Central memory CD4-positive, alpha-beta T cell (primary cell): ENCODE measurements at places on chromosomes 3 and 15.

DNA sequence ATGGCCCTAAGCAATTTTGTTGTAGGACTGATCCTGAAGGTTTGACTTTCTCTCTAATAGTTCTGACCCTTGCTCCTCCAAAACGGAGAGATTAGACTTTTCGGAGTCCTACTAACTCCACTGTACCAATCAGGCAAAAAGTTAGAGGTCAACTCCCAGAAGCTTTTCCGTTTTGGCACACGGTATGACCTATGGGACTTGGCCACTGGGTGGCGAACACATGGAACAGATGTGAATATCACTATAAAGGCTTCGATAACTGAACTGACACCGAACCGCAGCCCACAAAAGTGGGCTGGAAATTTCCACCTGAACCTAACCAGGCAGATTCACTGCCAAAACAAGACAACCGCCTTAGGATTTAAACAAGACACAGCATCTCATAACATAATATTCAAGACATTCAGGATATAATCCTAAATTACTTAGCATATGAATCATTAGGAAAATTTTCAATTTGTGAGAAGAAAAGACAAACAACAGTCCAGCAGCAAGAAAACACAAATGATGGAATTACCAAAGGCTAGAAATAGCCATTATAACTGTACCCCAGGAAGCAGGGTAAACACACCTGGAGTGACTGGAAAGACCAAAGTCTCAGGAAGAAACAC, 12.2 kb upstream of the TM2D3 start:
- DNase-seq: no peak

GRCh38 chr3:141979050-141979671, 102.7 kb downstream of the ATP1B3 start:
- DNase-seq: no peak

DNA sequence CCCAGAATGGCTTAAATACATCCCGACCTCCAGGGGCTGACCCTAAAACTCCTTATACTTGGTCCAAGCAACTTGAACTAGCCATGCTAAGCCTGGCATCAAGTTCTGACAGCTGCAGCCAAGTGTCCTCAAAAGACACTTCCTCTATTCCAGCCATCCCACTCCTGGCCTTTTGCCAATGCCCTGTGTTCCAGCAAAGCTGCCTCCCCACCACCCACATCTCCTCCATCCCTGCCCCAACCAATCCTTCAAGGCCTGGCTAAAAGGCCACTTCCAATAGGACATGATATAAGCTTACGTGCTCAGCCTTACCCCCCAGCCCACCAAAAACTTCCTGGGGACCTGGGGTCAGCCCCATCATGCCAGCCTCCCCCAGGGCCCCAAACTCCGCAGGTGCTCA, 40.9 kb downstream of the SEMA3G start:
- DNase-seq: no peak

- DNase-seq: peak; percentile 34
These were observed 4.3 kb upstream of the FNDC3B start for GRCh38 chr3:172034786-172035685.

DNA sequence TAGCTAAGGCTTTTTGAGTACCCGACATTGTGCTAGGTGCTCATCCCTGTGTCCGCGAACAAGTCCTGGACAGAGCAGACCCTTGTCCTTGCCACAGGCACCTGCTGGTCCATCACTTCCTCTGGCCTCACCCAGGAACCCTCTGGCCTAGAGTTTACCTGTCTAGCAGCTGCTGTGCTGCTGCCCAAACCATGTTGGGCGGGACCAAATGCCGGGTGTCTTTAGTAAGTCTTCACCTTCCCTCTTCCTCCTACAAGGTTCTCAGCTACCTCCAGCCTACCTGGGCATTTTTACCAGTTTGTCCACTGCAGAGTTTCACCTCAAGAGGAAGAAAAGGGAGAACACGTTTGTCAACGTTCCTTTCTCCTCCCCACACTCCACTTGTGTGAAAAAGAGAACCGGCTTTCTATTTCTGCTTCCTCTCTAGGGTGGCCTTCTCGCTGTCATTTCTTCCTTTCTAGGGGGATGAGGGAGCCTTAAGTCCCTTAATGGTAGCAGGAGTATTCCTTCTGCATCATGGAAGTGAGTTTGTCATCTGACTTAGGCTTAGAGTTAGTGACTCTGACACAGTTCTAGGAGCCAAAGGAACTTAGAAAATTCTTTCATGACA, 80.4 kb upstream of the GCNT3 start:
- DNase-seq: no peak

DNA sequence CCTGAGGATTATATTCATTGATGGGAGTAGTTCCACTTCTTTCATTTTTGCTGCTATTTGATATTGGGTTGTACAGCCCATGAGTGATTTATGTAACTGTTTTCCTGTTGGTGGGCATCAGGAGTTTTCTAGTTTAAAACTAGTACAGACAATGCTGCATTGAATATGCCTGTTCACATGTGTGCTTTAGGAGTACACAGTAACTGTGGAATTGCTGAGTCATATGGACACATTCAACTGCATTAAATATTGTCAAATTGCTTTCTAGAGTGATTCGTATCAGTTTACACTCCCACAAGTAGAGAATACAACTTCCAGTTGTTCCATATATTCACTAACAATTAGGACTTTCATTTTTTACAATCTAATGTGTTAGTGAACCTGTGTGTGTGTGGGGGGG, 59.8 kb upstream of the THSD4 start:
- no peak for DNase-seq

DNA sequence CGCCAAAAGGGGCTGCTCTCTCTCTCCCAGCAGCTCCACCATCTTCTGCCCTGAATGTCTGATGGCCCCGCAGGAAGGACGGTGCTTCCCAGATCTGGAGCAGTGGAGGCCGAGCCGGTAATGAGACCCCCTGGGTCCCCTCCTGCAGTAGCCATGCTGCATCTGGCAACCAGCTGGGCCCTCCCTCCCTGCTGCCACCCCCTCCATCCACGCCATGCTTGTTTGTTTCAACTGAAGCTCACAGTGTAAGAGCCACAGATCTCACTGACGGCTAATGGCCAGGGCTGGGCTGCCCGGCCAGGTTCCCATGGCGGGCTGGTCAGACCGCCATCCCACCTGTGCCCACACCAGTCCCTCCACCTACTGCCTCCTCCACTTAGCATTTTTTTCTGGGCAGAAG, 260.8 kb downstream of the UACA start:
- DNase-seq: no peak

DNA sequence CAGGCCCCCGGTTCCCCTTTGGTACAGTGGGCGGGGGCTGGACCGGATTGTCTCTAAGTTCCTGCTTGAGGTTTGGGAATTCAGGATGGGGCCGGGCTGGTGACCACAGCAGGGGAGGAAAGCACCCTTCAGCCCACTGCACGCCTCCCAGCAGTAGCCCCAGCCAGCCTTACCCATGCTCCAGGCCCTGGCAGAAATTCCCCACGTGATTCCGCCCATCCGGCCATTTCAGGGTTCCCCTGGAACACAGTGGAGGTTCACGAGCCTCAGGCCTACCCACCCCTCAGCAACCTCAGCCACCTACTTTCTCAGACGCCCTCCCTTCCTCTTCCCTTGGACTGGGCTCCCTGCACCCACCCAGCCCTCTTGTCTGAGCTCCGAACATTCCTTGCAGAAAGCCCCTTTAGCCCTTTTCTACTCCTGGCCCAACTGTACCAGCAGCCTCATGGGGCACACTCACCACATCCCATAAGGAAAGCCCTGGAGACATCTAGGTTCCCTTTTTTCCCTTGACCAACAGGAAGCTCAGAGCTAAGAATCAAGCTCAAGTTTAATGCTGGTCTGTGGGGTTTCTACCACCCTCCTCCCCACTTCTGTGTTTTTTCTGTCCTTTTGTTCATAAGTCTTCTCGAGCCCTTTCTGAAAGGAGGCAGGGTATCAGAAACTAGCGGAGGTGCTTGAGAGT, 11.5 kb downstream of the ALS2CL start:
- DNase-seq: no peak

- DNase-seq: no peak
These were observed 4.6 kb downstream of the SENP5 start for GRCh38 chr3:196872316-196872715.

- no peak for DNase-seq
These were observed 12.5 kb upstream of the IL16 start for GRCh38 chr15:81184188-81184587.

- DNase-seq: no peak
These were observed 28.9 kb downstream of the CD200R1L start for GRCh38 chr3:112817797-112818196.

DNA sequence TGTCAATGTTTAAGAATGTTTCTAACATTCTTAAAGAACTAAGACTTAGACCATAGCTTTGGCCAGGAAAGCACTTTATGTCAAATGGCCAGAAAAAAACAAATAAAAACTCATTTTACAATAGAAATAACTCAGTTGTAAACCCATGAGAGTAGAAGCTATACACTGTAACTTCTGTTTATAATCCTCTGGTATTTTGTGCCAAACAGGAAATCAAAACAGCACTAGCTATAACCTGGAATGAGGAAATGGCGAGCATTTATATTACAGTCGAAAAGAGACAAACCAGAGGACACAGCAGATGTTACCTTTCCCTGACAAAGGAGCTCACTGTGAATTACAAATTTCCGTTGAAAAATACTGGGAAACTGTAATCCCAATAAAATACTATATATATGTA, 10.3 kb downstream of the GK5 start:
- DNase-seq: no peak

- no peak for DNase-seq
These were observed 377.7 kb upstream of the AGTR1 start for GRCh38 chr3:148319960-148320359.

- no peak for DNase-seq
These were observed 43.1 kb downstream of the STARD5 start for GRCh38 chr15:81280696-81281455.

- peak; percentile 96 for DNase-seq
These were observed at the start of gene PSMD2 for GRCh38 chr3:184298759-184299487. PSMD2 (plus strand) TSS chr3:184299241; CDS start chr3:184299267, 26 bp downstream.
